Stimulated activated CD4-positive, alpha-beta T cell treated with anti-CD3 and anti-CD28 coated beads, Interleukin-1b, Interleukin-23, amount 100 ng/mL, for 1 hour (primary cell): ENCODE measurements at places on chromosomes 4 and X.

DNA sequence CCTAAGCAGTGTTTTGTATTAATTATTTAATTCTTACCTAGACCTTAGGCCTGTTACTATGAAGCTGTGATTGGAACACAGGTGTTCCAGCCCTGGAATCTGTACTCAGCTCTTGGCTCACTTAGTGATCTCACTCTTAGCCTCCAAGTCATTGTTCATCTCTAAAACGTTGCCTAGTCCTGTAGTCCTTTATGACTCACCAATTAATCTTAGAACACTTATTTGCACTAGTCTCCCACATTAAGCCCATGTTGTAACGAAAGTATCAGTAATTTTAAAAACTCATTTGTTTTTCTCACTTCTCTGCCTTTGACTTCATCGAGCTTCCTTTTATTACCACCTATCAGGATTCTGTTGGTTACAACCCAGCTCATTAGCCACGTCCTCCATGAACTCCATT, 1224.7 kb upstream of the TENM3 start:
- no peak for DNase-seq

DNA sequence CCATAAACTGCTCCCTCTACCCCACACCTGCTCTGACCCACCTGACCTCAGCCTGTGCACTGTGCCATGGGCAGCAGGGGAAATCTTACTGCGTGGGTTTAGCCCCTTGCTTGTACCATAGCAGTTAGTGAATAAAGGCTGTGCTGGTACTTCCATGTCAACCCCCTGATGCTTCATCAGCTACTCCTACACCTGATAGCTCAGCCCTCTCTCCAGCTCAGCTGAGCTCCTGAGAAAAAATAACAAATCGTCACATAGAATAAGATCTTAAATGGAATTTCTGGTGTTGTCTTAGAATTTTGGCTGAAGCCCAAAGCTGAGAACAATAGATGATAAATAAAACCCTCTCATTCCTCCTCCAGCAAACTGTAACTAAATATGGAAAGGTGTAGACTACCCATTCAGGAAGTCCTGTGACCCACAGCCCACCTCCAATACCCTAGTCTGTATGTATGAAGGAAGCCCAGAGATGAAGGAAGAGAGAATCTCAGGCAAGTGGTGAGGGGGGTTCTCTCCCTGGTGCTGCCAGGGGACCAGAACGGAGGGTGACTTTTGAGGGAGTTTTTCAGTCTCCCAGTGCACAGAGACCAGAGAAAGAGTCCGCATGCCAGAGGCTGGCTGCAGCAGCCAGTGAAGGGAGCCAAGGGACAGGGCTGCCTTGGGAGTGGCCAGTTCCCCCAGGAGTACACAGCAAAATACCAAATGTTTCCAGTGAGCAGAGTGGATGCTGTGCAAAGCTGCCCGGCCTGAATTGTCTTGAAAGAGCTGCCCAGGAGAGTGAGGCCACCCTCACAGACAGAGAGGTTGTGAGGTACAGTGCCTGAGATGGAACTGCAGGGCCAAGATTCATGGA, 227.3 kb downstream of the QDPR start:
- DNase-seq: no peak

GRCh38 chr4:81207828-81208227, 7.2 kb downstream of the PRKG2 start:
- no peak for DNase-seq

DNA sequence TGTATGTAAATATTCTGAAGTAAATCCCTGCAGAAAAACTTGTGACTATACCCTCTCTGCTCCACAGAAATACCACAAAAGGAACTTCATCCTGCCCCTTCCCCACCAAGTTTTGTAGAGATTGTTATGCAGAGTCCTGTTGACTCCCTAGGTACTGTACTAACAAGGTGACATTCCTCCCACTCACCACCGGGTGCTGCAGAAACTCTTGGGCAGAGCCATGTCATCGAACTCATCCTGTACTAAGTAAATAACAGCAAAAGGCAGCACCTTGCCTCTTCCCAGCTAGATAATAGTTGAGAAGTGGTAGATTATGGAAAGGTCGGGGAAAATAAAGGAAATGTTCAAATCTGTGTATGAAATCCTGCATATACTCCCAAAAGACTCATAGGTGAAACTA, 233.3 kb downstream of the STPG2 start:
- DNase-seq: no peak

- no peak for DNase-seq
Measured at GRCh38 chr4:5990446-5991160, 27.6 kb downstream of the C4orf50 start.
